ENCODE measurements at places on chromosomes 12 and 14.
A peak's percentile ranks its signal among the peaks of the same experiment; 100 is the strongest.

- no peak for DNase-seq
These were observed 16.5 kb downstream of the SIX1 start for GRCh38 chr14:60632777-60633176.

- DNase-seq: peak; percentile 8
These were observed 31.3 kb upstream of the LALBA start for GRCh38 chr12:48601013-48601756.

GRCh38 chr12:19183121-19183838 lies 53.7 kb downstream of the PLEKHA5 start:
- no peak for DNase-seq

- no peak for DNase-seq
These were observed 110.8 kb downstream of the SEC23A start for GRCh38 chr14:38992067-38992844.

DNA sequence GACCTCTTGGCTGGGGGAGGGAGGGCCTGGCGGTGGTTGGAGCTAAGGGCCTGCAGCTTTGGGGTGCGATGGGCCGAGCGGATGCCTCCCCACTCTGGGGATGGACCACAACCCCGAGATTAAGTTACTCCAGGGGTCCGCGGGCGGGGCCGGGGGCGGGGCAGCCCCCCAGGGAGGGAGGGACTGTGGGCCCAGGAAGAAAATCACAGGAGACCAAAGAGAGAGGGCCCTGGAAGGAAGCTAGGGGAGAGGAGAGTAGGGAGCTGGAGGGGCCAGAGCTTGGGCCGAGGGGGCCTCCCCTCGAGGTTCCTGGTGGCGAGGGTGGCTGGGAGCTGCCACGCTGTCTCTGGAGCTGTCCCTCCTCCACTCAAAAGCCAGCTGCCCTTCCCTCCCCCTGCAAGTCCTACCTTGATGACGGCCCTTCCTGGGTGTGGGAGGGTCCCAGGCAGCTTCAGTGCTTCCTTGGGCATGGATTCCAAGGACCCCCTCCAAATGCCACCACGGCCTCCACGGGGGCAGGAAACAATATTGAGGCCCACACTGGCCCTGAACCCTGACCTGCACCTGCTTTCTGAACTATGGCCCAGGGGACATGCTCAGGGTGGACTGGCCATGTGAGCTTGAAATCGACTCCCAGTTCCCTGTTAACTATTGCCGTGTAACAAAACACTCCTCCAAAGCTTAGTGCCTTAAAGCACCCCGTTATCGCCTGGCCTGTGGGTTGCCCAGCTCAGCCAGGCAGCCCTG lies 610 bp upstream of the NUDT14 start:
- no peak for DNase-seq

- DNase-seq: no peak
These were observed 130.5 kb downstream of the PIWIL1 start for GRCh38 chr12:130468186-130468585.

- peak; percentile 44 for DNase-seq
These were observed 3.0 kb downstream of the ZBTB1 start for GRCh38 chr14:64507376-64508156.

Data from fibroblast of lung (primary cell).